ENCODE measurements at places on chromosomes 2 and 18. TPM values are rescaled to one million over a fixed set of nuclear protein-coding genes. Genes with fewer than 3 reads are reported as not detected.

DNA sequence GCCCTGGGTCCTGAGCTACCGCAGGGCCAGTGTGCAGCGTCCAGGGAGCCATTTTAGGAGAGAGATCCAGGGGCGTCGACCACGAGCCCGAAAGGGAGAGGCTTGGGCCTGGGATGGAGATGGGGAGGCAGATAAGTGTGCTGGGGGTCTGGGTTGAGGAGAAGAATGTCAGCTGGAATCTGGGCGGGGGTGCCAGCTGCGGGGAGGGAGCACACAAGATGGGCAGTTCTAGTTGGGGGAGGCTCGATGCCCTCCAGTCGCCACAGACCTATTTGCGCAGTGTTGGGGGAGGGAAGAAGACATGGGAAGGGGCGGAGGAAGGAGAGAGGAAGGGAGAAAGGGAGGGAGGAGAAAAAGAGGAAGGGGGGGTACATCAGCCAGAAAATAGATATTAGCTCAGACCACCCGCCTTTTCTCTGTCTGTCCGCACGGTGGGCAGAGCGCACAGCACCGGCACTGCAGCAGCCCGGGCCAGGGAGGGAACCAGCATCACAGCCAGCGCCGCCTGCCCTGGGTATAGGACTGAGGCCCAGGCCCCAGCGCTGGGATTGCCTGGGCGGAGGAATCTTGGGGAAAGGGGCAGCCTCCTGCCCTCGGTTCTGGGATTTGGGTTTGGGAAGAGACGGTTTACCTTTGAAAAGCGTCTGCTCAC lies 1.9 kb upstream of the HOXD11 start:
- no peak for ATAC-seq

Gene PFN4
- not detected for total RNA-seq

Gene CAPN13
- 0.12 TPM for total RNA-seq

GRCh38 chr2:157460897-157461296 lies 17.0 kb upstream of the CYTIP start:
- no peak for ATAC-seq

DNA sequence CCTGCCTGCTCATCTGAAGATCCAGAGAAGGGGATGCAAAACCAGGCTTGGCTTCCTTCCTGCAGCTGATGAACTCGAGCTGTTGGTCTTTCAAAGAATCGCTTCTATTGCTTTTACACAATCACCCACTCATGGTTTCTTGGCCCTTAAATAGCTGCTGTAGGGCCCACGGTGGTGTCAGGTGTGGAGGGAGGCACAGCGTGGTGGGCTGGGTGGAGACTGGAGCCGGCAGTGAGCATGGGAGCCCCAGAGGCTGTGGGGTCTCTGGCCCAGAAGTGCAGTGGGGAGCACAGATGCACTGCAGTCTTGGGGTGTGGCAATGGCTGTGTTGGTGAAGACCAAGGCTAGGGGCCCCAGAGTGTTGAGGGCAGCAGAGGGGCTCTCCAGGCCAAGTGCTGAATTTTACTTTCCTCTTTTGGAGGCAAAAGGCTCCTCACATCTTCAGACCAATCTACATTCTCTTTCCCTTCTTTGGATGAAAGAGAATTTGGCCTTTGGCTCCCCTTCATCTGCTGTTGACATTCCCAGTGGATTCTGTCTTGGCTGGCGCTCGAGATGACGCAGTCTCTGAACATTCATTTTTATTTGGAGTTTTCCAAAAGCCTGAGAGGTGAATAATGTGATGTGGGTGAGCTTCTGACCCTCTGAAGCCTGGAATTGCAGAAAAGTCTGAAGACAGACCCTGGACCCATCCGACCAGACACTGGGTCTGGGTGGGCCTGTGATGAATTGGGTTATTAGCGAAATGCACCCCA lies 70.1 kb upstream of the ASB18 start:
- peak; percentile 57 for ATAC-seq

DNA sequence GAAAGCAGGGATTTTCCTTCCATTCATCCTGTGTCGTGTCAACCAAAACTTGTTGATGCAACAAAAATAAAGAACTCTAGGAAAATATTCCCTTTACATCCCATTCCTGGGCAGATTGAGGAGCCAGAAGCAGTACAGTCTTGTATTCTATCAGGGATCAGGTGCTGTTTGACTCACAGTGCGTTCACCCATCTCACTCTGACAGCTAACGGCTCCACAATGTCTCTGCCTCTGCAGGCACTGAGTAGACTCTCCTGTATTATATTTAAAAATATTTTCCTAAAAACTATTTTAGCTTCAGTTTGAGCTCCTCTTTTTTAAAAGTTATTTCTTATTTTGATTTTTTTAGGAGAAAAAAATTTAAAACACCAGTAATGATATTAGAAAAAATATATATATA lies 600.6 kb upstream of the SALL3 start:
- ATAC-seq, result no peak

Gene CCDC68
- total RNA-seq, result 8.3 TPM

GRCh38 chr2:72222829-72223564 lies 75.3 kb upstream of the CYP26B1 start:
- no peak for ATAC-seq

DNA sequence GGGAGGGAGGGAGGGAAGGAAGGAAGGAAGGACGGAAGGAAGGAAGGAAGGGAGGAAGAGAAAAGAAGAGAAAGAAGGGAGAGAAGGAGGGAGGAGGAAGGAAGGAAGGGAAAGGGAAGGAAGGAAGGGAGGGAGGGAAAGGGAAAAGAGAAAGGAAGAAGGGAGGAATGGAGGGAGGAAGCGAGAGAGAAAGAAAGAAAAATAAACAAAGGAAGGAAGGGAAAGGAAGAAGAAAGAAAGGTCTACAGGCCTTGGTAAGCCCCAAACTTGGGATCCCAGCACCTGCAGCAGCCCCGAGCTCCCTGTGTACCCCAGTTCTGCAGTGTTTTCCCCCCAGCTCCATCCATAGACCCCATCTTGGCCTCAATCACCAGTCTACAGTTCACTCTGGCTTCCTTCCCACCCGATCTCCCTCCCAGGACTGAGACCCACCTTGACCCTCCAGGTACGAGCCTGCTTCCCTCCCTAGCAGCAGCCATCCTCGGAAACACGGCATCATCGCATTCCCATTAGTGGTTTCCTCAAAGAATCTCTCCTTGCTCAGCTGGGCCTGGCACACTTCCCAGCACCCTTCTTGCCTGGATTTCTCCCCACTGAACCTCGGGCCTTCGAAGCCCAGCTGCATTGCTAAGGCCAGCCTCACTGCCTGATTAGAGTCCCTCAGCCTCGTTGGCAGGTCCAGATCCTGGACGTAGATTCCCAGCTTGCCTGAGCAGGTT lies 46.1 kb upstream of the SH3BP4 start:
- ATAC-seq, result no peak

DNA sequence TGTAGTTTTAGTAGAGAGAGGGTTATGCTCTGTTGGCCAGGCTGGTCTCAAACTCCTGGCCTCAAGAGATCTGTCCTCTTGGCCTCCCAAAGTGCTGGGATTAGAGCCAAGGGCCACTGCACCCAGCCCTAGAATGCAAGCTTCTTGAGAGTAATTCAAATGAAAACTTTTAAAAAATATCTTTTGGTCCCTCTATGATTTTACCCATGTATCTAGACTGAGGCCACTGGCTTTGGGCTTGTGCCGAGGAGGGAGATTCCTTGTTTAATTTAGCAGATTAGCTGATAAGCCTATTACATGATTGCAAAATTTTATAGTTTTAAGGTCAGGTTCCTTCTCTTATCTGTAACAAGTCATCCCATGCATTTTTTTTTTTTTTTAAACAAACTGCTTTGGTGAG lies 59.5 kb upstream of the CCDC195 start:
- ATAC-seq, result no peak

DNA sequence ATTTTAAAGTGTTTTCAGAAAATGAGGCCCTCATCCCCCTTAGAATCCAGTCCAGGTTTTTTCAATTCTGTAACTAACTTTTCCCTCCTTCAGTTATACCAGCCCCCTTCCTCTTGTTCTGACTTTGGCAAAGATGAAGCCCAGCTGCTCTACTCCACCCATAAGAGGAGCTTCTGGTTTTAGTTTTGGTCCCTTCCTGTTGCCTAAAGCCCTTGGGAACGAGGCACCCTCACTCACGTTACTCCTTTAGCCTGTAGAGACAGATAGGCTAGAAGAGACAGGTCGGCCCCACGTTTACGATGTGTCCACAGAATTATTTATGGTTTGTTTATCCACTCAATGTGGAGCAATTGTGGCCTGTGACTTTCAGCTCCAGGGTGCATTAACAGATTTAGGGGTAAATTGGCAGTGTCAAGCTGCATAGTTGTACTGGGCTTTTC lies 454.2 kb upstream of the TNP1 start:
- ATAC-seq, result no peak

GRCh38 chr2:45293182-45293581 lies 283.9 kb upstream of the SIX2 start:
- no peak for ATAC-seq

Gene DPYSL5
- not detected for total RNA-seq

Gene TEKT4
- not detected for total RNA-seq

- ATAC-seq, result no peak
These were observed 36.0 kb upstream of the EVA1A start for GRCh38 chr2:75596784-75597183.

GRCh38 chr2:100214265-100214971 lies 72.0 kb upstream of the AFF3 start:
- peak; percentile 83 for ATAC-seq

Gene SERPINB10
- total RNA-seq, result not detected

Gene SLC9A4
- 0.22 TPM for total RNA-seq

DNA sequence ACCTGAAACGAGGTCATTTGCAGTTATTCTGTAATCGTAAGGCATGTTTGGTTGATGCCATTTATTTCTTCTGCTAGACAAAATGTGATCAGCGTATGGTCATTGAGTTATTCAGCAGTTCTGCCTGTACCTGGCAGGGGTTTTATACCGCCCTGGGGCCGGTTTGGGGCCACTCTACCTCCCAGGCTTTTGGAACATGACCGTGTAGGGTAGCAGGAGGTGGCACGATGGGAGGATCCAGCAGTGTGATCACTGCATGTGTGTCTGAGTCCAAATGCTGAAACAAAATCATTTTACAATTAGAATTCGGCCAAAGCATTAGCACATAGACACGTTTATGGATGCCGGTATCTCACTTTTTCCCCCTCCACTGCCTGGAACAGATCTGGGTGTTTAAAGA lies 26.7 kb downstream of the LPIN1 start:
- ATAC-seq, result no peak

DNA sequence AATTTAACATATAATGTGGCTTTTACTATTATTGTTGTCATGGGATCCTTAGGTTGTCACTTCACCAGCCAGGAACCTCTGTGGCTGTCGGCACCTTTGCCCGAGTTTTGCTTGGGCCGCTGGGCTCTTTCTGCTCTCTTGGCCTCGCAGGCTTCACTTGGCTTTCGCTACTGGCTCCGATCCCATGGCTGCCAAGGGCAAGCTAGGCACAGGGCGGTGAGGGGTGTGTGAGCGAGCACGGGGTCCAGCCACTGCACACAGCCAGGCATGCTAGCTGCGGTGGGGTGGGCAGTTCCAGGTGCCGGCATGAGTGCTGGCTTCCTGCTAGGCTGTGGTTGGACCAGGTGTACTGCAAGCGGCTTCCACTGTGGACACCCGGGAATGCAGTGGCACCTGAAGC lies 23.4 kb upstream of the RAPGEF4 start:
- ATAC-seq, result no peak

GRCh38 chr2:188219541-188219940 lies 72.1 kb upstream of the GULP1 start:
- ATAC-seq, result no peak

Gene CTLA4
- total RNA-seq, result not detected

- ATAC-seq, result no peak
These were observed 369.3 kb downstream of the CMPK2 start for GRCh38 chr2:6496376-6496775.

Gene DSC3
- total RNA-seq, result 17.1 TPM

DNA sequence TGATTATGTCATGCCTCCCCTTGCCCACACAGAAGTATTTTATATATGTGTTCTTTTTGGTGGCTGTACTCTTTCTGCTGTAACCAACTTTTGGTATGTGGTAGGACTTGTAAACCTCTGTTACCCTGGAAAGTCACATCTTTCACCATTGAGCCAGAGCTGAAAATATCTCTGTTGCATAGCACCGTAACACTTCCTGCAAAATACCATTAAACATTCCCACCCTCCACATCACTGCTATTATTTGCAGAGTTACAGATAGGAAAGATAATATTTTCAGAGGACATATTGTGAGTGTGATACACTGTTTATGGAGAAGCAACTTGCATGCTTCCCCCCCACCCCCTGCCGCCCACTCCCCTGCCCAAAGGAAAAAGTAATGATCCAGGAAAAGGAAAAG lies 44.8 kb downstream of the CAB39 start:
- peak; percentile 51 for ATAC-seq

Gene PLA2R1
- 6.5 TPM for total RNA-seq

DNA sequence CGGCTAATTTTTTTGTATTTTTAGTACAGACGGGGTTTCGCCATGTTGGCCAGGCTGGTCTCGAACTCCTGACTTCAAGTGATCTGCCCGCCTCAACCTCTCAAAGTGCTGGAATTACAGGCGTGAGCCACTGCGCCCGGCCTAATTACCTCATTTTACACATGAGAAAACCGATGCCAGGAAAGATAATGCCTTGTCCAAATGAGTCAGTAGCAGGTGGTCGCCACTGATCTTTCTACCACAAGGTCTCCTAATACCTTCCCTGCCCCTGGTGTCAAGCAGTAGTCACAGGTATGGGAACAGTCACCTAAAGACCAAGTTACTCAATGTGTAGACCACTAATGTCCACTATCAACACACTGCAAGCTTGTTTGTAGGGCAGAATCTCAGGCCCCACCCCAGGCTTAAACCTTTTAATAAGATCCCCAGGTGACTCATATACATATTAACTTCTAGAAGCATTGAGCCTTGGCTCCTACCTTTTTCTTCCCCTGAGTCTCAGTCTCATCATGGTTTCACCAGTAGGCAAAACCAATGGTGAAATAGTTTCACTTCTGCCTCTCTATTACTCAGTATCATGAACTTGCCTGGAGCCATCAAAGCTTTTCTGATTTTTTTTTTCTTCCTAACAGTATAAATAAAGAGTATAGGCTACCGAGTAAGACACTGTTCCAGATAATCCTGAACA lies 6.9 kb upstream of the EPB41L5 start:
- no peak for ATAC-seq

Gene REG1B
- total RNA-seq, result not detected

DNA sequence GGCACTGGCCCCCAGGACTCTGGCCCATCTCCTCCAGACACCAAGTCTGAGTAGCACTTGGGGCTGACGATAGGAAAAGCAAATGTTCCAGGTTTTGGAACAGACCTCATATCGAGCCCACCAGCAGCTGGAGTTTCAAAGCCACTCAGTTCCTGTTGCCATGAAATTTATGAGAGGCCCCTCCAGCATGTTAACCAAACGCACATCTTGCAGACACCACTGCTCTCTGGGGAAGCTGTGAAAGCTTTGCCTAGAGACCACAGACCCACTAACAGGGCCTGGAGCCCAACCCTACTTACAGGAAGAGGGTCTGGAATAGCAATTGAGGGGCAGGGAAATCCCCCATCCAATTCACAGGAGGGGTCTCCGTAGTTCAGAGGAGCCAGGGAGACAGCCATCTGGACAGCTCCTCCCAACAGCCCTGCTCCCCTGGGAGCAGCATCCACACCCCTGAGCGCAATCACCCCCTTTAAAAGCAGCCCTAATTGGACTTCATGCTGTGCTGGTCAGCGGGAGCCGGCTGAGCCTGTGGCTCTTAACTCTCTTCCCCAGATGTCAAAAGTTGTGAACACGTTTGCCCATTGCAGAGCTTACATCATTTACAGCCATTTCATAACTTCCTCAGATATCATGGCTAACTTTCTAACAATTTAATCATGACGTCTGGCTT lies 81.3 kb downstream of the TGFA start:
- no peak for ATAC-seq
